ENCODE measurements at places on chromosomes 12 and 14.

- no peak for DNase-seq
These were observed 285.1 kb upstream of the NOS1 start for GRCh38 chr12:117646520-117646919.

DNA sequence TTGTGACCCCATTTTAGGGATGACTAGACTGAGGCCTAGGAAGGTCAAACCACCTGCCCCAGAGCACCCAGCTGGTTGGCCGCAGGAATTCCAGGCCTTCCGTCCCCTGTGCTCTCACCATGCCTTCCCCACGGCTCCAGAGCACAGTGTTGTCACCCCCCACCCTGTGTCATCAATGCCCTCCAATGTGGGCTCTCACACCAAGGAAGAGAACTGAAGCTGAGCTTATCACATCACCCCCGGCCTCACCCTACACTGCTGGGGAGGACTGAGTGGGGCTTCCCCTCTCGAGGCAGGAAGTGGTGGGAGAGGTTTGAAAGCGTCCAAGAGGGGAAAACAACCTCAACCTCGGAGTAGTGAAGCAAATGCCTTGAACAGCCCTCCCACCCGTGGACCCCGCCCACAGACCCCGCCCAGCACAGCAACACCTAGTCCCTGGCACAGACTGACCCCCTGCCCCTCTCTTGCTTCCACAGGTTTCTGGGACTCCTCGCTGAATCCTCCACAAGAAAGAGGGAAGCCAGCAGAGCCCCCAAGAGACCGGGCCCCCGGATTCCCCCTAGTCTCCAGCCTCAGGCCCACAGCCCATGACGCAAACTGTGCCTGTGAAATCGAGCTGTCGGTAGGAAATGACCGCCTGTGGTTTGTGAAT, 97.2 kb downstream of the LGMN start:
- DNase-seq = peak; percentile 63

DNA sequence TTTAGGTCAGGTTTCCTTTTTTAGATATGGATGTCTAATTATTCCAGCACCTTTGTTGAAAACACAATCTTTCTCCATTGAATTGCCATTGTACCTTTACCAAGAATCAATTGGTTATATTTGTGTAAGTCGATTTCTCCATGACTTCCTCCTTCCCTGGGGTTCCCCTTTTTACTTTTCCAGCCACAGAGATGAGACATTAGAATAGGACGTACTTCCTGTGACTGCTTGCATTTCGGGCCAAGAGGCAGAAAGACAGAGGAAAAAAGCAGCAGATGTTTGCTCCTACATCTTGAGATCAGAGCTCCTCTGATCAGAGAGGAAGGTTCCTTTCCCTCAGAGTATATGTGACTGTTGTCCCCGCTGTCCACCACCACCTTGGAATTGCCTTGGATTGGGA, 453.7 kb upstream of the RGS6 start:
- no peak for DNase-seq

- no peak for DNase-seq
These were observed 488 bp upstream of the KIF5A start for GRCh38 chr12:57549203-57549908.

- DNase-seq = no peak
These were observed 39.9 kb downstream of the GXYLT1 start for GRCh38 chr12:42104784-42105183.

GRCh38 chr12:116918464-116918863, 7.7 kb downstream of the FBXW8 start:
- DNase-seq = no peak

DNA sequence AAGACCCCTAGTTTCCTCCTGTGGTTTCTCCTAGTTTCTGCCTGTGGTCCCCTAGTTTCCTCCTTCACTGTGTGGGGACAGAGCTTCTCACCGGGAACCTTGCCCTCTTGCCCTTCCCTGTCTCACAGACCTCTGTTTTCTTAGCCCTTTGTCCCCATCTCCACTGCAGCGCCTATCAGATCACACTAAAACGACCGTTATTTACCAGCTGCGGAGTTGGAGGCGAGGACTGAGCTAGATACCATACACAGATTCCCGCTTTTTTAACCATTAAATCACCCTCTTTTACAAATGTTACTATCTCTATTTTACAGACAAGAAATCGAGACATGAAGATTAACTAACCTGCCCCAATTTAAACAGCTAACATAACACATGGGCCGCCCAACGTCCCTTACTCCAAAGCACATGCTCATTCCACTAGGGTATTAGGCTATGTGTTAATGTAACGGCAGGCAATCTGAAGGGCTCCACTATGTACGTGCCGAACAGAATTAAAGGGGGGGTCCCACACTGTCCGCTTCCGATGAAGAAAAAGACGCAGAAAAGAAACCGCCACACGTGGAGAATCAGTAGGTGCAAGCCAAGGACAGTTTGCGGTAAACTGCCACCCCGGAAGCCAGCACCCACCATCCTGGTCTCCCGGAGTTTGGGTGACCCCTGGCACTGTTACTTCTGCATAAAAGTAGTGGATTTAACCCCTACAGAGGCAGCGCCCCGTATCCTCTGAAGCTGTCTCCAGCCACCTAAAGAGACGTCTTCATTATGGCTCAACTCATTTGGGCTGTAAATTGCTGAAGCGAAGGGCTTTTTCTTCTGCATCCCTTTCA, 1.9 kb upstream of the FKBP4 start:
- DNase-seq = no peak

- no peak for DNase-seq
These were observed 327.2 kb downstream of the BTG1 start for GRCh38 chr12:91818227-91819131.

DNA sequence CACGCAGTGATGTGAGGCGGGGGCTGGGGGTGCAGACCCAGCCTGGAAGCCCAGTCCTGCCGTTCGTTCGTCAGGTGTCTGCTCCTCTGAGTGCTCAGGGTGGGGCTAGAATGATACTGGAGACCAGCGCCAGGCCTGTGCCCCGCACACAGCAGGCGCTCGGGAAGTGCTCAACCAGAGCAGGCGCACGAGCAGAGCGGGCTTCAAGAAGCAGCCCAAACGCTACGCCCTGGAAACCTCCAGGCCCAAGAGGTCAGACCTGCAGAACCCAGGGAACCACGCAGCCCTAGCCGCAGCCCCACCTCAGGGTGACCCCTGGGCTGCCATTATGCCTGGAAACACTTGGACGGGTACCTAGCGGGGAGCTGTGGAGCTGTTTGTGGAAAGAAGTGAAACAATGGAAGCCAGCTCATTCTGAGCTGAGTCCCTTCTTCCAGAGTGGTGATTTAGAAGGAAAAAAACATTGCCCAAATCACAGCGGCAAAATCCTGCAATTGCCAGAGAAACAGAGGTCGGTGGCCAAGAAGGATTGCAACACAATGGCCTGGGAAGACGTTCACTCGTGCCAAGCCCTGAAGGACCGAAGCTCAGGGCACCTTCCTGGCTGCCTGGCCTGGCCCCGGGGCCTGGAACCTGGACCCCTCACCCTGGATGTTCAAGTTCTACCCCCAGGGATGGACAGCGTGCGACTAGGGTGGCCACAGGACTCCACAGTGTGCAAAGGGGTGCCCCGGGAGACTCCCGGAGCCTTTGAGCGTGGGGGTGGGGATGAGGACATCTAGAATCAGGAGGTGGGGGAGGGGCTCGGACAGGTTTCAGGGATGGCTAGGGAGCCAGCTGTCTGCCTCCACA, 40.4 kb upstream of the DIO3 start:
- DNase-seq = no peak

DNA sequence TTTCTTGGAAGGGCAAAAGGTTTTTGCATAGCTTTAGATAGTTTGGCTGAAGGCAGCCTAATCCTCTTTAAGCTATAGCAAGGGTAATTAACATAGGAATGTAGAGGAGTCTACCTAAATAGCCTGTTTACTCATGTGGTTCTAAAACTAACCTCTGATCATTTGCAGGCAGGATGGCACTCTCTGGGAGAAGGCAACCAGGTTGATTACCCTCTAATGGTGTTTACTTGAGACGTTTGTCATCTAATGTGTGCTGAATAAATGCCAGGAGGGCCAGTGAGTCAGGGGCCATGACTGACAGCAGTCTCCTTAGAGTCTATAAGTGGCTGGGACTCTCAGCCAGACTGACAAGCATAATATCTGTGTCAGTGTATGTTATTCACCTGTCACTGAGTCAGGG, 286.4 kb downstream of the PCNX1 start:
- no peak for DNase-seq

GRCh38 chr12:92810370-92810769, 107.6 kb downstream of the PLEKHG7 start:
- DNase-seq = no peak

GRCh38 chr12:48454667-48455066, 17.7 kb upstream of the ANP32D start:
- no peak for DNase-seq

- no peak for DNase-seq
These were observed 12.5 kb downstream of the FGF6 start for GRCh38 chr12:4432878-4433744.

DNA sequence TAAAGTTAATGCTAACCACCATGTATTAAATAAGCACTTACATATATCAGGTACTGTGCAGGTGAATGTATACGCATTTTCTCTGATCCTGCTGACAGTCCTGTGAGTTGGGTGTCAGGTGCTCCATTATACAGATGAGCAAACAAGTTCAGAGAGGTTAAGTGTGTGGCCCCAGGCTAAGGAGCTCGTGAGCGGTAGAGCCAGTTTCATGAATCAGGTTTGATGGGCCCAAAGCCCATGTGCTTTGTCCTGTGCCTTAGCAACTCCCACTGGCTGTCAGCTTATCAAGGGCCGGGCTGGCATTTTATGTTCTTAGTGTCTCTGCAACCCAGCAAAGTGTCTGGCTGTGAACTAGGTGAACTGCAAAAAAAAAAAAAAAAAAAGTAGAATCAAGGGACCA, 701.2 kb upstream of the TBX3 start:
- DNase-seq = no peak

GRCh38 chr12:98360401-98360800, 155.0 kb upstream of the TMPO start:
- DNase-seq = no peak

- DNase-seq = no peak
These were observed 263.9 kb upstream of the RTL1 start for GRCh38 chr14:101167428-101167827.

DNA sequence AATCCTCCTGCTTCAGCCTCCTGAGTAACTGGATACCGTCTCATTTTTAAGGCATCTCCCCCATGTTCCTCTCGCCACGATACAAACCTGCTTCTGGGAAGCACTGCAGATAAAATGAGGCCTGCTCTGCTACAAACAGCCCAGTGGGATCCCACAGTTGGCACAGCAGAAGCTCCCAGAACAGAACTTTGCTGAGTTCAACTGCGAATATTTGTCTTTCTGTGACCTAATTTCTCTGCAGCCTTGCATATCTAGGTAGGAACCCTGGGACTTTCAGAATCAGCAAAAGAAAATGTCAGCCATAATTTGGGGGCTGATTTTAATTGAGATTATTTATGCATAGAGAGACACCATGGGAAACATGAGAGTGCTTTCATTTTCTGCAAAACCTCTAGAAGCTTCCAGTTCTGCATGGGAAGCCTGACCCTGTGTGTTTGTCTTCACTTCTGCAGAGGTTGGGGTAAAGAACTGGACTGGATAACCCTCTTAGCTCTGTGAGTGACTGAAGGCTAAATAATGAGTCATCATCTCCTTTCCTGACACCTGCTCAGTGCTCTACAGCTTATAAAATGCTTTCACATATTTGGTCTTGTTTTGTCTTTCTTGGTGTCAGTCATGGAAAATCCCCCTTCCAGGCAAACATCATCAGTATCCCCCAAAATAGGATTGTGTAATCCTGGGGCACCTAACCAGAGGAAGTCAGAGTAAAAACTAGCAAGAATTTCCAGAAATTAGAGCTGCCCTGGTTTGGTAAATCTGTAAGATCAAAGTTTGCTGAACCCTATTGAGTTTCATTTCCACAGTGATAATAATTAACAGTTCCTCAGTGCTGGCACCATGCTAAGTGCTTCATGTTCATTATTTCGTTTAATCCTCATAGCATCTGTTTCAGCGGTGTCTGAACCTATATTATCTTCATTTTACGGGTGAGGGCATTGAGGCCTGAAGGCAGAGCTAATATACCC, 185.8 kb downstream of the SLC15A4 start:
- DNase-seq = no peak

- no peak for DNase-seq
These were observed 251.2 kb downstream of the ACSS3 start for GRCh38 chr12:81329085-81329484.

DNA sequence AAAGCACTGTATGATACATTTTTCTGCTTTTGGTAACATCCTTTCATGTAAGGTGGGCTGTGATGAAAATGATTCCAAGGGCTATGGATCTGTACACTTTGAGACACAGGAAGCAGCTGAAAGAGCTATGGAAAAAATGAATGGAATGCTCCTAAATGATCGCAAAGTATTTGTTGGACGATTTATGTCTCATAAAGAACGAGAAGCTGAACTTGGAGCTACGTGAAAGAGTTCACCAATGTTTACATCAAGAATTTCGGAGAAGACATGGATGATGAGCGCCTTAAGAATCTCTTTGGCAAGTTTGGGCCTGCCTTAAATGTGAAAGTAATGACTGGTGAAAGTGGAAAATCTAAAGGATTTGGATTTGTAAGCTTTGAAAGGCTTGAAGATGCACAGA, 22.1 kb upstream of the SRGAP1 start:
- no peak for DNase-seq

DNA sequence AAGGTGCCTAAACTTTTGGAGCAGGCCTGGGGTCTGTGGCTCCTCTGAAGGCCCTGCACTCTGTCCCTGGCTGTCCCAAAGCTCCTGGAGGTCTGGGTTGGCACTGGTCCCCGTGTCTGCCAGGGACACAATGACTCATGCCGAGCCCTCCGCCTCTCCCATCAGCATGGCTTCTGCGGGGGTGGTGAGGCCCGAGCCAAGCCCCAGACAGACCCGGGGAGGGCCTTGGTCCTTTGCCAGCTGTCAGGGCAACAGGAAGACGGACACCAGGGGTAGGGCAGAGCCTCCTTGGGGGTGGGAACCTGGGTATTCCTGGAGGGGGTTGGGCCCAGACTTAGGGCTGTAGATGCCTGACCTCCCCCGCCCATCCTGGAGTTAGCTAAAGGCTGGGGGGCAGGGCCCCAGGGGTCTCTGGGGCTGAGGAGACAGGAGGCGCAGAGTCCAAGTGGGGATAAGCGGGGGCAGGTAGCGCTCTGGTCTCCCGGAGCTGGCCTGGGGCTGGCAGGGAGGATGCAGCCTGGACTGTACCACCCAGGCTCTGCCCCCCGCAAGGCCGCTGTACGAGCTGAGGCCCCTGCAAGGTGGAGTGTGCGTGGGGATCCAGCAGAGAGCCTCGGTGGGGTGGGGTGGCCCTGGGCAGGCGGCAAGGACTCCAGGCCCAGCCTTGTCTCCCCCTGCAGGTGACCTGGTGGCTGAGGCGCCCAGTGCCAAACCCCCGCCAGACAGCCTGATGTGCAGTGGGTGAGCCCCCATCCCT, 16.4 kb upstream of the PUS1 start:
- no peak for DNase-seq

GRCh38 chr14:39582028-39582654, 149.9 kb upstream of the FBXO33 start:
- no peak for DNase-seq

Data from stimulated activated CD4-positive, alpha-beta T cell treated with anti-CD3 and anti-CD28 coated beads, Interleukin-12 subunit alpha, Interleukin-12 subunit beta, amount 100 ng/mL, for 4 hours (primary cell).